DMS 273 treated with DMSO at 0.1 percent for 48 hours (cell line): ENCODE measurements at places on chromosomes 5 and 9.

- no peak for DNase-seq
These were observed 2.8 kb downstream of the LARS1 start for GRCh38 chr5:146179696-146180095.

DNA sequence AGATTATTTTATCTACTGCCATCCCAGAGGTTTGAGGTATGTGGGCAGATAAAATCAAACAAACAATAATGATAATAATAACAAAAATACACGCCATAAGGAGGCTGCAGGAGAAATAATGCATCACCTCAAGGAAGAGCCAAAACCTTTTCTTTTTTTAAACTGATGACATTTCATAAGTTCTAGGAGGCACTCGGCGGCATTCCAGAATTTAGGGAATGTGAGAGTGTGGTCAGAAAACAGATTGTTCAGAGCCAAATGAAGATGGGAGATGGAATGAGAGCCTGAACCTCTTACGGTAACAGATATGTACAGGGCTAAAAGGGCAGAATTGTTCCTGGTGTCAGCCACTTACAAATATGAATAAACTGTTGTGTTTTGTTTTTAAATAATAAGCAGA lies 615.0 kb upstream of the CHD1 start:
- no peak for DNase-seq

- DNase-seq = no peak
These were observed 178.2 kb downstream of the ZDHHC21 start for GRCh38 chr9:14515049-14515448.

GRCh38 chr9:100027543-100027942 lies 71.3 kb downstream of the ERP44 start:
- DNase-seq = no peak

DNA sequence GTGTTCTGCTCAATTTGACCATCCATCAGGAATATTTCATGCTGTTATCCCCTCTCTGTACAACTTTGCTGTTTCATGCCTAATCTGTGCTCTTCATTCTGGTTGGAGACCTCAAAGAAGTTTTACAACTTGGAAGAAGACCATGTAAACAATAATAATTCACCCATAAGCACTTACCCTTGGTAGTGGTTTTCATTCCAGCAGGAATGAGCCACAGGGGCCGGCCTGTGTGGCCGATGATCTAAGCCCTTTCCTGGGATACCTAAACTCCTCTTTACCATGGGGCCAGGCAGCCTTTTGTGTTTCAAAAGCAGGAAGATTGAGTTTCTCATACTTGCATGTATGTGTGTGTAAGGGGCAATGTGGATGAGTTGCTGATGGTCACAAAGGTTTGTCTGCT lies 165.0 kb downstream of the FGF1 start:
- DNase-seq = no peak
